Occipital lobe (tissue), 3 donors: ENCODE measurements at places on chromosomes 12 and 14. TPM values are rescaled to one million over a fixed set of nuclear protein-coding genes. Genes with fewer than 3 reads are reported as not detected.

GRCh38 chr12:6310771-6311610 lies 509 bp downstream of the PLEKHG6 start:
- DNase-seq: no peak

ADAM20 gene
- total RNA-seq: 2.5 TPM

GRCh38 chr12:122888232-122888752 lies 7.6 kb downstream of the VPS37B start:
- no peak for DNase-seq

BCL11B gene
- total RNA-seq: 27.0 TPM

PPM1H gene
- total RNA-seq: 10.6 TPM

DNA sequence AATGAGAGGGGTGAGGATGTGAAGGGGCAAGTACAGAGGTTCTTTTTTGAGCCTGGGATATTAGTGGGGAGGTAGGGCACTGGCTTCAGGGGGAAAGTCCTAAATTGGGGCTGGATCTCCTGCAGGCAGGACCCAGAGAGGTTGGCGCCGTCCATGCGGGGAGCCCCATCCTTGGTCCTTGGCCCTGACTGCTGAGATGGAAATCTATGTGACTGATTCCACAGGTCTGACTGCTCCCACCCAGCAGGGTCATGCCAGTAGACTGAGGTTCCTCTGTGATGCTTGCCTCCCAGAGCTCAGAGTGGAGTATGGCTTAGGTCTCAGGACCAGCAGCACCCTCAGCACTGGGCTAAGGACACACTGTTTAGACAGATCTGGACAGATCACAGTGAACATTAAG lies 988.6 kb upstream of the TMEM132C start:
- DNase-seq: no peak

RFLNA gene
- total RNA-seq: 5.9 TPM

GRCh38 chr12:107491856-107492255 lies 193.7 kb upstream of the PWP1 start:
- DNase-seq: no peak

- no peak for DNase-seq
Measured at GRCh38 chr14:92659765-92660561, 88.5 kb downstream of the LGMN start.

DNA sequence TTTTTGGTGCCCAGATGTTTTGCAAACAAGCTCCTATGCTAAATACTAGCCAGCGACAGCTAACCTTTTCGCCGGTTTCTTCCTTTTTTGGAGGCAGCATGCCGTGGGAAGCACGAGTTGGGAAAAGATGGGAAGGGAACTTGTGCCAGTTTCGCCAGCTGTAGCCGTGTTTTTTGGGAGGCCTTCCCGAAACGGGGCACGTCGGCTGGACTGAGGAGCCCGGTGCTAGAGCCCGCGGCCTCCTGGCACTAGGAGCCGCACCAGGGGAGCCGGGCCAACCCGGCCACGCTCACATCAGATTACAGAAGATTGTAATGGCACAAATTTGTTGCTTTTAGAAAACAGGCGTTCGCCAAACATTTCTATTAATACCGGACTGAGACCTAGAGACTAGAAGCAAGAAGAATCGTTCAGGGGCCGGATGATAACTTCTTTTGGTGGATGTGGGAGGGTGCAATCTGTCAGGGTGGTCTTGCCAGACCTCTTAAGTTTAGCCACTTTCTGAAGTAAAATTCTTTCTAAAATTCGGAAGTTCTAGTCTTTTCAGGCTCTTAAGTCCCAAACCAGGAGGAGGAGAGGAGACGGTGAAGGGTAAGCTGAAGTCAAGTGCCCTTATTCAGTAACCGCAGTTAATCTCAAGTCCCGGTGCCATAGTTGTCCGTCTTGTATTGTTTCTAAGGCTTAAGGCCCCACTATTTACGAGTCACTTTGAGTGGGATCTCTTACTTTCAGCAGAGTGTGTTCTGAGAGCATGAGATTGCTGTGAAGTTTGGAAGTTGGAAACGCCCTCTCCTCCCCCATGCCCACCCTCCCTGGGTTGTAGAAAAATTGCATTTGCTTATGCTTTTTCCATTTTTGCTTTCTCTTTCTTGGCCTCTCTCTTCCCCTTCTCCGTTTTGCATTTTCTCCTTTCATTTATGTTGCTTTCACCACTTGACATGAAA lies 1.3 kb downstream of the RASSF3 start:
- no peak for DNase-seq

- no peak for DNase-seq
Measured at GRCh38 chr14:54785136-54785777, 117.4 kb downstream of the GCH1 start.

GRCh38 chr14:83006121-83006670 lies 1472.5 kb upstream of the SEL1L start:
- DNase-seq: no peak

DNA sequence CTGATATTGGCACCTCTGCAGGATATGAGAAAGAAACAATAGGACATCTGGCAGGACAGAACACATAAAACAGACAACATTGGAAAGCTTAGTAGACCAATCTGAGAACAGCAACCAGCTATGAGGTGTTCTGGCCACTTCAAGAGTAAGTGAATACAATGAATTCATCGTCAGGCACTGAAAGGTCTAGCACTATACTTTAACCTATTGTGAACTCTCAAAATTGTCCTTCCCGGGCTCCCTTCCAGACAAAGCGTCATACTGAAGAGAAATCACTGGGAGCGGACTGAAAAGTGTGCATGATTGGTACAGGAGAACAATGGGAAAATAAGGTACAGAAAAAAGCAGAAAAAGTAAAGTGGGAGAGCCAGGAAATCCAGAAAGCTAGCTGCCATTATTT lies 75.8 kb downstream of the LRP6 start:
- DNase-seq: no peak

DNA sequence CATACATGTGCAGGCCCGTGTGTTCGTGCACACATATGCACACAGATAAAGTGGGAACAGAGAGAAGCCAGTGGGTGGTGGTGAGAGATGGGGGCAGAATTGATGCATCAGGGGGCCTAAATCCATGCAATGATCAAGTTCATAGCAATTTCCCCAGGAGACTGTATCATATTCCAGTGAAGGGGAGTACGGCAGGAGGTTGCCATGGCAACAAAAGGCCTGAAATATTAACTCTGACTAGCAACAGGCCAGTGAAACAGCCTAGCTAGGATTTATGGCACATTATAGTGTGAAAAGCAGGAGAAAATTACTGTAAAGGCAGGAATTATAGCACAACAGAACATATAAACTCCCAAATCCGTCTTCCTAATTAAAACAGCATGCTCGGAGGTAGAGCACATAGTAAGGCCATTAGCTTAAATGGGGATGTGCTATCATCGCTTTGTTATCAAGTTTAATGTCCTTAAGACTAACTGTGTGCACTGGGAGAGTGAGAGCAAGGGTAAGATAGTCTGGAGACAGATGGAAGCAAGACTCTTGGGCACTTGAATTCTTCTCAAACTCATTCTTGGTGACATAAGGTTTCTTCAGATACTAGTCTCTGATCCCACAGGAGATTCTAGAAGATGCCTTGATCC lies 806.3 kb downstream of the DIO2 start:
- DNase-seq: no peak

- DNase-seq: no peak
Measured at GRCh38 chr12:71312768-71313403, 126.7 kb upstream of the LGR5 start.

DNA sequence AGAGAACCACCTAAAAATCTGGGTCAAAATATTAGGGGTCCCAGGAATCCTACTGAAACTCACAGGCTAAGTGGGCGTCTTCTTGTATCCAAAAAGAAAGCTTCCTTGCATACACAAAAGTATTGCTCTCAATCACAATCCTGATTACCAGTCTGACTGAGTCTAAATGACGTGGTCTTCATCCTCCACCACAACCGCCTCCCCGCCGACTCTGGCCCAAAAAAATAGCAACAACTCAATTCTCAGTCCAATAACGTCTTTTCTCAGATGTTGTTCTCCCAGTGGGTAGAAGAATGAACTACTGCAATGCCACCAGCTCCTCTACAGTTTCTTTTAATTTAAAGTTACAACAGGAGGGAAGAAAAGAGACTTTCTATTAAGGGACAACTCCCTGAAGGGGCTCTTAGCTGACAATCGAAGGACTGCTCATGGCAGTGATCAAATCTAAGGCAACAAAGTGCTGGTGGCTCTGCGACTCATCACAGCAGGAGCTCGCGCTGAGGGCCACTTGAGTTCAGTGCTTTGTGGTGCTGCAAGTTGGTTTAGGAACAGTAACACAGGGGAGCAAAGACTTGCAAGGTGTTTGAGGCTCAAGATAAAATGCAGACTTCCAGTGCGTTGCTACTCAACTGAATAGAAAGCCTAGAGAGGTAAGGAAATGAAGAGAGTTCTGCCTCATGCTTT lies 394.1 kb downstream of the BCAT1 start:
- no peak for DNase-seq

KLRF1 gene
- 0.47 TPM for total RNA-seq

- DNase-seq: no peak
Measured at GRCh38 chr14:49240383-49240782, 345.8 kb downstream of the RPS29 start.

DNA sequence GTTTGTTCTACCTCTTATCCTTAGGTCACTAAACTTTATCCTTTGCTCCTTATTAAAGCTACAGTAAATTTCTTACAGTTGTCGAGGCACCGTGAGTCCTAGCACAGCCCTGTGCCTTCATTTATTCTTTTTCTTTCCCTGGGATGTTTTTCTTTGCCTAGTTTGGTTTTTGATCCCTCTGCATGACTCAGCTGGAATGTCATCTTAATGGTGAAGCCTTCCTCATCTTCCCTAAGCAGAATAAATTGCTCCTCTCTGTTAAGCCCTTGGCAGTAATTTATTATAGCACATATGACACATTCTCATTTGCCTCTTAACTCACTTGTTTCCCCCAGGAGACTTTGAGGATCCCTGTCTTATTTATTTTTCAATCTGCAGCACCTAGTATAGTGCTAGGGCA lies 16.6 kb downstream of the ACTR10 start:
- DNase-seq: no peak

- no peak for DNase-seq
Measured at GRCh38 chr12:3215410-3215975, 138.3 kb downstream of the TSPAN9 start.

MYH6 gene
- not detected for total RNA-seq

- DNase-seq: no peak
Measured at GRCh38 chr12:1918081-1918883, at the start of gene CACNA2D4. CACNA2D4 (minus strand) TSS chr12:1918652; CDS start chr12:1918473, 179 bp downstream.

DNA sequence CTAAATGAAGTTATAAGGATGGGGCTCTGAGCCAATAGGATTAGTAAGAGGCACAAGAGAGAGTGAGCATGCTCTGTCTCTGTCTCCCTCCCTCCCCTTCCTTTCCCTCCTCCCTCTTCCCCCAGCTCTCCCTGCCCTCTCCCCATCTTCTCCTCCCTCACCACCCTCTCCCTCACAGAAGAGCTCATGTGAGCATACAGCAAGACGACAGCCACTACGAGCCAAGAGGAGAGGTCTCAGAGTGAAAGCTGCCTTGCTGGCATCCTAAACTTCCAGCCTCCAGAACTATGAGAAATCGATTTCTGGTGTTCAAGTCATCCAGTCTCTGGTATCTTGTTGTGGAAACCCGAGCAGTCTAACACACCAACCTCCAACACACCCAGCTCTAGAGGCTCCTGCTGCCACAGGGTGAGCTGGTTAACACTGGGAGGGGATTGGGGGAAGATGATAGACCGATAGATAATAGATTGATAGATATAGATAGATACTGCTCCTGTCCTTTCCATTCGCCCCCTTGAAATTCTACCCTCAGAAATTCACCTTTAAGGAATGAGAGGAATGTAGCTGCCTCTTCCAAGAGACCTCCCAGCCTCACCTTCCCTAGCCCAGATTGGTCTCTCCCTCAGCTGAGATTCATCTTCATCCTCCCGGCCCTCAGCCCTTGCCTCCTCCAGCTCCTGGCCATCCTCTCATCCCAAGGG lies 25.8 kb upstream of the ACTN1 start:
- DNase-seq: no peak

CLEC9A gene
- total RNA-seq: not detected

GRCh38 chr12:90543841-90544240 lies 411.1 kb downstream of the CCER1 start:
- no peak for DNase-seq

DNA sequence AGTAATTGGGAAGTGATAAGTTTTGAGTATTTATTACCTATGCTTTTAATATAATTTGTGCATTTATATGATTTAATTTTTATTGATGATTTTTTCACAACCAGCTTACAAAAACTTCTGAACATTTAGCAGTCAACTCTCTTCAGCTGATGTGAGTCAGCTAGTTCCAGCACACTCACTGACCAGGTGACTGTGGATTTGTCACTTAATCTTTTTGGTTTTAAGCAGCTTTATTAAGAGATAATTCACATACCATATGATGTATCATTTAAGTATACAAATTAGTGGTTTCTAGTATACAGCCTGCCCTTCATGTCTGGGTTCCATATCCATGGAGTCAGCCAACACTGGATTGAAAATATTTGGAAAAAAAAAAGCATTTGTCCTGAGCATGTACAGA lies 103.5 kb downstream of the SYNE2 start:
- no peak for DNase-seq

GRCh38 chr14:90551070-90551704 lies 154.4 kb downstream of the CALM1 start:
- no peak for DNase-seq

- DNase-seq: no peak
Measured at GRCh38 chr12:51508285-51508684, 82.7 kb upstream of the SCN8A start.
